Amygdala (tissue), 56 donors: ENCODE measurements at places on chromosomes 16 and 17.

GRCh38 chr17:76237859-76238313 lies 2.4 kb downstream of the RNF157 start:
- DNase-seq = no peak

GRCh38 chr16:69818891-69819545 lies 56.9 kb downstream of the WWP2 start:
- no peak for DNase-seq

- DNase-seq = no peak
Observed at GRCh38 chr17:8016632-8017424, 14.4 kb downstream of the GUCY2D start.

DNA sequence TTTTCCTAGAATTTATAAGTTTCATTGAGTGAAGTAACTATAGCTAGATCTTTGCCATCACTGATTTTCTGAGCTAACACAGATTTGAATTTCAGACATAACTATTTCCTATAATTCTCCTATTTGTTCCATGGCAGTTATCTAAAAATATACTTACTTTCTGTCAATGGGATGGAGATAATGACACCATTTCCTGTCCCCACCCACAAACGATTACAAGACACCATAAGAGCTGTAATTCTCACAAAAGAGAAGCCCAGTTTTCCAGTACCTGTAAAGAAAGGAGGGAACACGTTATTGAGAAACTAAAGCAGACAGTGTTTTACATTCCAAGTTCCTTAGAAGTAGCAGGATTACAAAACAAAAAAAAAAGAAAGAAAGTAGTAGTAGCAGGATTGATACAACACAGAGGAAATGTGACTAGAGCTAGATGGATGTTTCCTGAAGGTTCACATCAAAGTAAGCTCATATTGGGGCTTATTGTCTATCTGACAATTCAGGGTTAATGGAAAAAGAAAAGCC lies 110.9 kb upstream of the TOB1 start:
- no peak for DNase-seq

DNA sequence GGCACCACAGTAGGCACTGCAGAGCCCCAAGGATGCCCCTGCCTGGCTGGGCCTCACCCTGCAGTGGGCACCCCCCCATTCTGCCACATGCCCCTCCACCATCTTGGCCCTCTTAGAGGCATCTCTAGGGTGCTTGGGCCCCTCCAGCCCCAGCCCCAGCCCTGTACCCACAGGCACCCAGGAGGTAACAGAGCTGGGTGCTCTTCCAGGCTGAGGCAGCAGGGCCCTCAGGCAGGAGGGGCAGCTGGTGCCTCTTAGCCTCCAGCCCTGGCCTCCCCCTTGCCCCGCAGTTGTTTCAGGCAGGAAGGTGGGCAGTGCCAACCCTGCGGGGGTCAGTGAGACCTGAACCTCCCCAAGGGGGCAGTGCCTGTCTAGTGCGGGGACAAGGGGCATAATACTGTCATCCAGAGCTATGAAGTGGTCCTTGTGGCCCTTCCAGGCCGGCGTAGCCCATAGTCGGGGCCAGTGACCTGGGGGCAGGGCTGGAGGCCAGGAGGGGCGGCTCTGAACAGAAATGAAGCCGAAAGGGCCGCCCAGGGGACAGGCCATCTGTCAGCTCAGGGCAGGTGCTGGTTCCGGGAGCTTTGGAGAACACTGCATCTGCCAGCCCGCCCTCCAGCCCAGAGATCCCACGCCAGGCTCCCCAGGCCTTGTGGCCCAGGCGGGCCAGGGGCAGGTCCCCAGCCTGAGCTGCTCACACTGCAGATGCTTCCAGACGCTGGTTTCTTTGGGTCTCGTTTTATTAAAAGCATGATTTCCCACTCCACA lies 4.9 kb upstream of the AATK start:
- no peak for DNase-seq

- no peak for DNase-seq
Observed at GRCh38 chr17:8041249-8041928, 2.5 kb downstream of the ALOX15B start.

DNA sequence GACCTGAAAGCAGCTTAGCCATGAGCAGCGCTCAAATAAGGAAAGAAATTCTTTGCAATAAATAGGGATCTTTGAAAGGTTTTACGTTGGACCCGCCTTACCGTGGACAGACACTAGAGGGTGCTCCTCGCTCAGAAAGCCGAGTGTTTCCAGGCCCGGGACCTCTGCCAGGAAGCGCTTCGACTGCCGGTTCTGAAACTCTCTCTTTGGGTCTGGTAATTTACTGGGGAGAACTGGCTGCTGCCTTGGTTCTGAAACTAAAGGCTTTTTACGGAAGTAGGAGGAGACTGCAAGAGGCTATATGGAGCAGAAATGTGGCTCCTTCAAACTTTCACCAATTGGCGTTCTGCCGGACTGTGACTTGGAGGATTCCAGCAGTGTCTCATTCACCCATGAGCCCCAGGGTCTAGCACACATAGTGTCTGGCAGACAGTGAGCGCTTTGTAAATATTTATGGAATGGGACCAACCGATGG lies 45.6 kb upstream of the HOXB9 start:
- peak; percentile 50 for DNase-seq

- DNase-seq = no peak
Observed at GRCh38 chr17:43924558-43924957, 17.2 kb upstream of the MPP2 start.
